GM12864 (cell line): ENCODE measurements at places on chromosomes 12 and 14.

DNA sequence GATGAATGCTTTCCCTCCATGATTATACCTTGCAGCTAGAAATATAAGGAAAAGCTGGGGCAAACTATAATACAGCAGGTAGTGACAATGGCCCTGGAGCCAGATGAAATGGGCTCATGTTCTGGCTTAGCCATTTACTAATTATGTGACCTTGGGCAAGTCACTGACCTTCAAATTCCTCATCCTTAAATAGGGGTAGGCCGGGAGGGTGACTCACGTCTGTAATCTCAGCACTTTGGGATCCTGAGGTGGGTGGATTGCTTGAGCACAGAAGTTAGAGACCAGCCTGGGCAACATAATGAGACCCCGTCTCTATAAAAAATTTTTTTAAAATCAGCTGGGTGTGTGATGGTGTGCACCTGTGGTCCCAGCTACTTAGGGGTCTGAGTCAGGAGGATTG, 155.4 kb downstream of the C12orf75 start:
- no peak for DNase-seq

- DNase-seq, result no peak
These were observed 57.3 kb downstream of the NRXN3 start for GRCh38 chr14:78227248-78228077.

- DNase-seq, result no peak
These were observed 3.1 kb downstream of the PRB4 start for GRCh38 chr12:11307143-11307542.

GRCh38 chr12:27685274-27685673, 11.0 kb upstream of the REP15 start:
- DNase-seq, result no peak

DNA sequence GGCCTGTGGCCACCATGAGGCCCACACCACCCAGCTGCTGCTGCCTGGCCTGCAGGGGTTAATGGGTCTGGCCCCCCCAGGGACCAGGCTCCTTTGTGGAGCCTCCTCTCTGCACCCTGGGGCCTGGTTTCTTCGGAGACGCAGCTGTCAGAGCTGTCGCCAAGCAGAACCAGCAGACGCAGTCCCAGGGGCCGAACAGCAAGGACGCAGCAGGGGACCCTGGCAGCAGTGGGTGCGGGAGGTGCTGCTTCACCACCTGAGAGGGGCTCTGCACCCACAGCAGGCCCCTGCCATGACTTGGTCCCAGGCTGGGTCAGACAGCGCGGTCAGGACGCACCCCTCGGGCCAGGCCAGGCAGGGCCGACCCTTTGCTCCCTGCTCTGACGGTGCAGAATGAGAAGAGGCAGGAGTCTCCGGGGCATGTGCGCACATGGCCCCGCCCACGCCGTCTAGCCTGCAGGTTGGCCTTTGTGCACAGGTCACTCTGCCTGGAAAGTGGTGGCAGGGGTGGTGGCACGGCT, 30.5 kb downstream of the JAG2 start:
- DNase-seq, result no peak

GRCh38 chr12:117119592-117120198, 20.5 kb upstream of the TESC start:
- no peak for DNase-seq

DNA sequence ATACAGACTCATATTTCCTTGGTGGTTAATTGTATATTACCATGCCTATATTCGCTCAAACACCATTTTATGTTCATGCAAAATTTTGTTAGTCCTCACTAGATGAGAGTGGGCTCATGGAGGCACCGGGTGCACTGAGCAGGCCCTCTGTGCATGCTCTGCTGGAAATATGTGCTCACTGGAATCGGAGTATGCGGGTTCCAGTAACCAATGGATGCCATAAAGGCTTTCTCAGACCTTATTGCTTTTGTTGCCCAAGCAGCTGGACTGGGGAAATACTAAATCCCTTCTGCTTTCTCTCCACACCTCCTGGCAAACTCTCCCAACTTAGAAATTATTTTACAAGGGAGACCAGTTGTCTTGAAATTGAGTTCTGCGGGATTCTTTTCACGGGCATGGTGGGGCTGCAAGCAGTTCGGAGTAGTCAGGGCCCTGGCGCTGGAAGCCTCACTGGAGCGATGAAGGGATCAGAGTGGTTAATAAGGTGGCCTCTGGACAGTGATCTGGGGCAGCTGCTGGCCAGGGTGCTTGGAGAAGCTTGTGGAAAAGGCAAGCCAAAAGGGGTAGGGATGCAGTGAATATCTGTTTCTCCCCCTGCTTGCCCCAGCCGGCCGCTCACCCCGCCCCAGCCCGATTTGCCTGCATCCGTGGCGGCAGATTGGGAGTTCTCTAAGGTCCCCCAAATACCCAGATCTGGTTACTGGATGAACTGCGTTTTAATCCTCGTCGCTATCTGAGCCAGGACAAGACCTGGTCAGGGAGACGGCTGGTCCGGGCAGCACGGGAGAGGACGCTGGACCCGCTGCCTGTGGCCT, 7.4 kb upstream of the HOXC6 start:
- no peak for DNase-seq

DNA sequence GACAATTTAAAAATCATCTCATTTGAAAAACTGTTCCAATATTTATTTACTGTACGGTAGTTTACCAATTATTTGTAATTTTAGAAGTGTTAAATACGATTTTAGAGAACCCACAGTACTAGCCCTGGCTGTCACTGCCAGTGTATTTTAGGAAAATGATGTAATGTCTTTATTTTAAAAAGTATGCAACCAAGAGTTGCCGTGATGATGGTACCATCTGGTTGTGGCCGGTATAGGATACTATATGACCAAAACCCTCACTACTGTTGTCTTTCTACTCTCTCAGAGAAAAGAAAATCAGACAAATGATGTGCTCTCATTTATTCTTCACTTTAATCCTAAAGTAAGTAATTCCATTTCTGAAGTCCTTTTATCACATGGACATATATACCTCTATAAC, 395.0 kb downstream of the FOXG1 start:
- no peak for DNase-seq
